ENCODE measurements at places on chromosomes 11 and 22.

DNA sequence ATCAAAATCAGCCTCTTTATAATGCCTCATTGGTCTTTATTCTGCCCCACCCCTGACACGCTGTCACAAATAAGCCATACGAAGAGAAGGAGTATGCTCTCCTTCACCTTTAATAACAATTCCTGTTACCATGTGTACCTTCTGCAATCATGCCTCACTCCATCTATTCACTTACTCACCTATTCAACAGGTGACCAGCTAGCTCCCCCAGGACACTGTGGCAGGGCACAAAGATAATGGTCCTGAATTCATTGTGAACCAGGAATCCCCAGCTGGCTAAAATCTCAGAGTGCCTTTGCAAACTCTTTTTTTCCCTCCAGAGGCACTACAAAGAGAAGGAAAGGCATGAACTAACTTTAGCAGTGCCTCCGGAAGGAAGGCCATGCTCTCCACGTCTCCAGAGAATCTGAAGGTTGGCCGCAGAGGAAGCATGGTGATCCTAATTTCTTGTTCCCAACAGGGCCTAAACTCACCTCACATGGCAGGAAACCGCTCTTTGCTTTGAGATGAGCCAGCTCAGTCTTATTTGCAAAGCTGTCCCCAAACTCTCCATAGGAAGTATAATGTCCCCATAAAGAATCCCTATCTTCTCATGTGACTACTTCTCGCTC is 590.3 kb downstream of the BUD13 start:
- DNase-seq = no peak
- no peaks in the 10 kb centered on the region for H3K36me3 ChIP-seq
- no peaks in the 10 kb centered on the region for H3K4me1 ChIP-seq
- no peaks in the 10 kb centered on the region for H3K27me3 ChIP-seq
- H3K4me3 ChIP-seq = no peak overlapping the region

DNA sequence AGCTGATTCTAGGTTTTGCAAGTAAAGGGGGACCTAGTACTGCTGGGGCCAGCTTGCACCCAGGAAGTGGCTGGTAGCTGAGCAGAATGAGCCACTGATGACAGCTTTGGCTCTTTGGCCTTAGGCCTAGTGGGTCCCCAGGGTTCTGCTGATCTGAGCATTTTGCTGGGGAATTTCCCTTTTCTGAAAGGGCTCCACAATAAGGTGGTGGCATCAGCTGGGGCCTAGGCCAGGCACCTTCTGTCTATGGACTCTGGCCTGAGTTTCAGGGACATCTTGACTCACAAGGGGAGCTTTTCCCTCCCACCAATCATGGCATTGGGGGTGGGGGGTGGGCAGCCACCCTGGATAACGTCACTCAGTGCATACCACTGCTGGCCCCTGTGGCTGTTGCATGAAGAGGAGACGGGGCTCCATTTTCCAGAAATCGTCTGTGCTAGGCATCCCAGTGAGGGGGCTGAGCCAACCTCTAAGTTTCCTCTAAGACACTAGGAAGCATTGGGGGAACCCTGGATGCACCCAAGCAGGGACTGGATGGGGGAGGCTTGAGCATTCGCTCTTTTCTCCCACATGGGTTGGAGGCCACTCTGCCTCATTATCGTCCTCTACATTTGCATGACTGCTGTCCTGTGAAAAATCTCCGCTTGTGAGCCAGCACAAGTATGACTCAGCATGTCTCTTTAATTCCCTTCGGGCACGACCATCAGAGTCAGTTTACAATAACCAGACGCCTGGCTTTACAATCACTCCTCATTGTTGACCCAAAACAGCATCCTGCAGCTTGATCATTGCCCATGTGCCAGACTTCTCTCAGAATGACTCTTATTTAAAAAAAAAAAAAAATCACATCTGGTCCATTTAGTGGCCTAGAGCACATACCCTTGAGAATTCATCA is 145.0 kb upstream of the THY1 start:
- H3K4me1 ChIP-seq = no peaks in the 10 kb centered on the region
- DNase-seq = no peak
- no peaks in the 10 kb centered on the region for H3K36me3 ChIP-seq

GRCh38 chr11:125174686-125175085 is 10.1 kb downstream of the PKNOX2 start:
- no peak overlapping the region for H3K4me3 ChIP-seq
- DNase-seq = no peak
- no peaks in the 10 kb centered on the region for H3K4me1 ChIP-seq
- H3K27ac ChIP-seq = no peak overlapping the region
- peaks cover 20% of the 10 kb centered on the region for H3K27me3 ChIP-seq
- H3K36me3 ChIP-seq = no peaks in the 10 kb centered on the region

DNA sequence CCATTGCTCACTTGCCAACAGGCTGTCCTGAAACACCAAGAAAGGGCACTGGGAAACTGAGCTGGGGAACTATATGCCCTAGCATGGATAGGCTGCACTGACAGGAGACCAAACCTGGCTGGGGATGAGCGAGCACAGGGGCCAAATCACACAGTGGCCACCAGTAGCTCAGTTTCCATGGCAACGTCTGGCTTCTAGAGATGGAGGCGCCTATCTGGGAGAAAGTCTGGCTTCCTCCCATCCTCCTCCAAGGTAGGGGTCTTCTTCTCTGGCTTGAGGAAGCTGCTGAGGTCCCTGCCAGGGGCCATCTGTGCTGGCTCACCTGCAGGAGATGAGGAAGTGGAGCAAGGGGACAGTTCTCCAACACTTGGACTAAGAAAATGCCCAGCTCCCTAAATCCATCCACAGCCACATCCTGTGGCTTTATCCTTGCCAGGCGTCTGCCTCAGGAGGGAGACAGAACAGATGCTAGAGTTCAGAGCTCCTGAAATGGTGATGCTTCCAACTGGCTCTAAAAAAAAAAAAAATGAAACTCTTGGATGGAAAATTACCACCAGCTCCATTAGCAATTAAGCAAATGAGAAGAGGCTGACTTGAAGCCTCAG is 48.3 kb downstream of the SYT13 start:
- H3K27ac ChIP-seq = no peak overlapping the region
- no peaks in the 10 kb centered on the region for H3K27me3 ChIP-seq
- no peaks in the 10 kb centered on the region for H3K4me1 ChIP-seq

GRCh38 chr11:72239313-72239848 is 4.6 kb downstream of the PHOX2A start:
- H3K4me1 ChIP-seq = peaks cover 43% of the 10 kb centered on the region
- peak overlapping the region; percentile 6 for H3K27ac ChIP-seq
- DNase-seq = peak; percentile 82
- H3K27me3 ChIP-seq = peaks cover 45% of the 10 kb centered on the region

DNA sequence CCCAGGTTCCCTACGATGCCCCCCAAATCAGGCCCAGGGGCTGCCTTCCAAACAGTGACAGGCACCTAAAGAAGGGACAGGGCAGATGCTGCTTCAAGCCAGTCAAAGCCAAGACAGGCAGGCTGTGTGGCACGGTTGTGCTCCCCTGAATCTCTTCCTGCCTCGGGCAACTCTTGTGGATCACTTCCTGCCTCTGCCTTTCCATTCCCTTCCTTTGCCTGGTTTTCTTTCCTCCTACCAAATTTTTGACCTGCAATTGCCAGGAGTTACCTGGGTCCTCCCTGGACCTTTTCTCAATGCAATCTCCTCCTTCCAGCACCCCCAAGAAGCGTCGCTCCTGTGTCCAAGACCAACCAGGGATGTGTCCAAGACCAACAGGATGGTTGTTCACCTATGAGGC is 5.5 kb downstream of the C11orf16 start:
- H3K4me3 ChIP-seq = no peak overlapping the region
- H3K4me1 ChIP-seq = no peaks in the 10 kb centered on the region
- H3K36me3 ChIP-seq = peaks cover 19% of the 10 kb centered on the region
- H3K27ac ChIP-seq = no peak overlapping the region
- DNase-seq = no peak
